Activated CD4-positive, alpha-beta T cell treated with anti-CD3 and anti-CD28 coated beads, Interleukin-2, amount 10 ng/mL, durations not matched to agents 7 days and 5 days (primary cell): ENCODE measurements at places on chromosomes 16 and 17. TPM values are rescaled to one million over a fixed set of nuclear protein-coding genes. Genes with fewer than 3 reads are reported as not detected.

The ENPP7 gene
- total RNA-seq: not detected

The SKAP1 gene
- 123 TPM for total RNA-seq

The LPCAT2 gene
- total RNA-seq: 0.30 TPM

The IRF8 gene
- total RNA-seq: 14.7 TPM

DNA sequence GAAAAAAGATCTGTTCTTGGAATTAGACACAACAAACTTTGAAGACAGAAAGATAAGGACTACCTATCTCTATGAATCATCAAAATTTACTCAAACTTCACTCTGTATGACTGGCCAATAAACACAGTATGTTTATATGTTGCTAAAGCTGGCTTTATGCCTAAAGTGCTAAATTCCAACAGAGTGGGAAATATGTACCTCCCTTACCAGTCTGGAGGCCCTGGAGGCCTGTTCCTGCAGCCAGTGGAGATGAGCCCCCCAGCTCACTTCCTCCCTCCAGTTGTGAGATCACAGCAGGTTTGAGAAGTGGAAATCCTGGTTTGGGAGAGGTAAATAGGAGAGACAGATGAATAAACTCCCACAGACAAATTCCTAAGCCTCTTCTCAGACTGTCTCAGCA lies 9.0 kb downstream of the ZNF23 start:
- H3K4me3 ChIP-seq: no peak overlapping the region
- peaks cover 79% of the 10 kb centered on the region for H3K36me3 ChIP-seq
- DNase-seq: no peak

DNA sequence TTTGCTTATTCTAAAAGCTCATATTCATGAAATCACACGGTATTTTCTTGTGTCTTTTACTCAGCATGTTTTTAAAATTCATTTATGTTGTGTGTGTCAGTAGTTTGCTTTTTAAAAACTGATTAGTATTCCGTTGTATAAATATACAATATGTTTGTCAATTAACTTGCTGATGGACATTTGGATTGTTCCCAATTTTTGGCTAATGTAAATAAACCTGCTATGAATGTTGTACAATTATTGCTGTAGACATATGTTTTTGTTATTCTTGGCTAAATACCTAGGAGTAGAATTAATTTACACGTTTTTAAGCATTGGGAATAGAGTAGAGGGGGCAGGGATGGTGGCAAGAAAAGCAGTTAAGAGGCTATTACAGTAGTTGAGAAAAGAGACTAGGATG lies 199.5 kb upstream of the CCL2 start:
- no peaks in the 10 kb centered on the region for H3K36me3 ChIP-seq
- no peak overlapping the region for H3K4me3 ChIP-seq
- H3K4me1 ChIP-seq: no peaks in the 10 kb centered on the region
- H3K27me3 ChIP-seq: peaks cover 10% of the 10 kb centered on the region
- no peak for DNase-seq
- no peak overlapping the region for H3K27ac ChIP-seq

- H3K4me3 ChIP-seq: no peak overlapping the region
- H3K4me1 ChIP-seq: no peaks in the 10 kb centered on the region
- peaks cover 73% of the 10 kb centered on the region for H3K36me3 ChIP-seq
- H3K27me3 ChIP-seq: no peaks in the 10 kb centered on the region
These were observed 35.8 kb downstream of the AMFR start for GRCh38 chr16:56389554-56389953.

GRCh38 chr17:57946798-57947358 lies 8.3 kb downstream of the CUEDC1 start:
- peak overlapping the region; percentile 4 for H3K27ac ChIP-seq
- H3K4me3 ChIP-seq: peak overlapping the region; percentile 54
- DNase-seq: peak; percentile 54
- H3K4me1 ChIP-seq: peaks cover 41% of the 10 kb centered on the region
- no peaks in the 10 kb centered on the region for H3K36me3 ChIP-seq
- H3K27me3 ChIP-seq: peaks cover 43% of the 10 kb centered on the region

DNA sequence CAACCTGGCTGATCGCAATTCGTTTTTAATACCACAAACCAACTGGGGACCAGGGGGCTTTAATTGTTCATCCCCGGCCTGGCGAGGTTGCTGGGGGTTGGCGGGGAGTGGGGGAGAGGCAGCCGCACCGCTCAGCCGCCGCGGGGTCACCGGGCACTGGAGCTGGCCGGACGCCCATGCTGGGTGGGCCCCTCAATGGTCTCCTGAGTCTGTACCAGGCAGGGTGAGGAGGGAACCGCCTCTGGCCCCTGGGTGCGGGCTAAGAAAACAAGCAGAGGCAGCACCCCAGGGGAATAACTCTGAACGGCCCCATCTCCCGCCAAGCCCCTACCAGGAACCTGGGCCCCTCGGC lies 43.9 kb downstream of the ACTG1 start:
- no peak overlapping the region for H3K4me3 ChIP-seq
- H3K36me3 ChIP-seq: no peaks in the 10 kb centered on the region
- H3K27ac ChIP-seq: no peak overlapping the region
- no peaks in the 10 kb centered on the region for H3K4me1 ChIP-seq

GRCh38 chr17:77213778-77214132 lies 73.0 kb downstream of the SEC14L1 start:
- DNase-seq: no peak
- no peaks in the 10 kb centered on the region for H3K4me1 ChIP-seq
- no peak overlapping the region for H3K4me3 ChIP-seq
- no peaks in the 10 kb centered on the region for H3K27me3 ChIP-seq
- peaks cover 35% of the 10 kb centered on the region for H3K36me3 ChIP-seq

GRCh38 chr16:56424791-56425438 lies 430 bp downstream of the AMFR start:
- H3K36me3 ChIP-seq: peaks cover 7% of the 10 kb centered on the region
- DNase-seq: peak; percentile 28
- H3K27ac ChIP-seq: peak overlapping the region; percentile 87
- H3K4me3 ChIP-seq: peak overlapping the region; percentile 92
- H3K4me1 ChIP-seq: peaks cover 52% of the 10 kb centered on the region
- no peaks in the 10 kb centered on the region for H3K27me3 ChIP-seq

DNA sequence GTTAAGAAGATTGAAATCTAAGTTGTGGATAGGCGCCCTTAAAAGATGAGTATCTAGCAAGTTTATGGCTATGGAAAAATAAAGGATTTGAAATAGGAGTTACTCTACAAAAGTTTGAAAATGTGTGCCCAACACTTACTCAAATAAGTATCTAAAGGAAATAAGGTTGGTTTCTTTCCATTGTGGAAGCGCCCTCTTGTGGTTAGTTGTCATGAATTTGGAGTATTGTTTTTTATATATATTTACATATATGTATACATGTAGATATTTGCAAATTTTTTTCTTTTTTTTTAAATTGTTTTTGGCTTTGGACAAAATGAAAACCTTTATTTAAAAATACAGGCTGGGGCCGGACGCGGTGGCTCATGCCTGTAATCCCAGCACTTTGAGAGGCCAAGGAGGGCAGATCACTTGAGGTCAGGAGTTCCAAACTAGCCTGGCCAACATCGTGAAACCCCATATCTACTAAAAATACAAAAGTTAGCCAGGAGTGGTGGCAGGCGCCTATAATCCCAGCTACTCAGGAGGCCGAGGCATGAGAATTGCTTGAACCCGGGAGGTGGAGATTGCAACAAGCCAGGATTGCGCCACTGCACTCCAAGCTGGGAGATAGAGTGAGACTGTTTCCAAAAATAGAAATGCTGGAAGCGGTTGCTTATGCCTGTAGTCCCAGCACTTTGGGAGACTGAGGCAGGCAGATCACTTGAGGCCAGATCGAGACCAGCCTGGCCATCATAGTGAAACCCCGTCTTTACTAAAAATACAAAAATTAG lies 24.0 kb upstream of the VPS4A start:
- no peaks in the 10 kb centered on the region for H3K27me3 ChIP-seq
- DNase-seq: peak; percentile 76
- H3K27ac ChIP-seq: no peak overlapping the region
- no peaks in the 10 kb centered on the region for H3K36me3 ChIP-seq

- peak overlapping the region; percentile 94 for H3K27ac ChIP-seq
- H3K4me1 ChIP-seq: peaks cover 40% of the 10 kb centered on the region
- H3K4me3 ChIP-seq: peak overlapping the region; percentile 99
- no peaks in the 10 kb centered on the region for H3K27me3 ChIP-seq
These were observed 2.0 kb downstream of the SIAH1 start for GRCh38 chr16:48383009-48383876.

DNA sequence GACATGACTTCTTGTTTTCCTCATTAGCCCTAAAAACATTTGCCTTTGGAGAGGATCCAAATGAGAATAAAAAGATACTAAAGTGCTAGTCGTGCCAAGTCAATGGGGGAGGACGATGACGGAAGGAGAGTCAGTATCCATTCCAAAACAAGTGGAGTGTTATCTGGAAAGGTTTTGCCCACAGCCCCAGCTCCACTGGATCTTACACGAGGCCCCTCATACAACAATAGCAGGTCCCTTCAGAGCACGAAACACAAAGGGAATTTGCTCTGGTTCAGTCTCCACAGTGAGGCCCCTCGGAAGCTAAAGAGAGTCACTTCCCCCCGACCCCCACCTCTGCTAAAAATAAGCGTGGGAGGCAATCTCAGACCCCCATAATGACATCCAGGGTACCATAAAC lies 496.9 kb upstream of the ZFHX3 start:
- no peaks in the 10 kb centered on the region for H3K4me1 ChIP-seq
- no peak for DNase-seq
- no peak overlapping the region for H3K4me3 ChIP-seq
- H3K27me3 ChIP-seq: peaks cover 27% of the 10 kb centered on the region
